ENCODE measurements at places on chromosomes 1 and 21.

DNA sequence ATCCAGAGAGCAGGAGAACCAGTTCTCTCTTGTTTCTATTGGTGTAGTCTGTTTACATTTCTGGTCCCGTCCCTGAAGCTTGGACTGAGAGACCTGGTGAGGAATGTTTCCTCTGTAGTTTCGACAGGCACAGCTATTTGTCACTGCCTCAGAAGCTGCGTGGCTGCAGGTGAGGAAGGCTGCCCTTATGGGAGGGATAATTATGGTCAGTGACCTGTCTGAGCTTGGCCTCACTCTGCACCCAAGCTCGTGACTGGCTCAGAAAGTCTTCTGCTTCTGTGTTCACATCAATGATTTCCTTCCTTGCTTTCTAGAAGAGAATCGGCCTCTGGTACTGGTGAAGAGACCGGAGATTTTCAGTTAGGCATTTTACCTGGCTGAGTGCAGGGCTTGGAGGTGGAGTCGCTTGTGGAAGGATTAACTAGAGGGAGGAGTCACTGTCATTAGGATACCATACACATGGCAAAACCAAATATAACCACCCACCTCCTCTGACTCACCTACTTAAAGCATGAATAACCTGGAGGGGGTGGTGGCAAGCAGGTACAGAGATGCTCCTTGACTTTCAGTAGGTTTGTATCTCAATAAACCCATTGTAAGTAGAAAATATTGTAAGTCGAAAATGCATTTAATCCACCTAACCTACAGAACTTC is 19.9 kb upstream of the WDR26 start:
- no peak for DNase-seq

DNA sequence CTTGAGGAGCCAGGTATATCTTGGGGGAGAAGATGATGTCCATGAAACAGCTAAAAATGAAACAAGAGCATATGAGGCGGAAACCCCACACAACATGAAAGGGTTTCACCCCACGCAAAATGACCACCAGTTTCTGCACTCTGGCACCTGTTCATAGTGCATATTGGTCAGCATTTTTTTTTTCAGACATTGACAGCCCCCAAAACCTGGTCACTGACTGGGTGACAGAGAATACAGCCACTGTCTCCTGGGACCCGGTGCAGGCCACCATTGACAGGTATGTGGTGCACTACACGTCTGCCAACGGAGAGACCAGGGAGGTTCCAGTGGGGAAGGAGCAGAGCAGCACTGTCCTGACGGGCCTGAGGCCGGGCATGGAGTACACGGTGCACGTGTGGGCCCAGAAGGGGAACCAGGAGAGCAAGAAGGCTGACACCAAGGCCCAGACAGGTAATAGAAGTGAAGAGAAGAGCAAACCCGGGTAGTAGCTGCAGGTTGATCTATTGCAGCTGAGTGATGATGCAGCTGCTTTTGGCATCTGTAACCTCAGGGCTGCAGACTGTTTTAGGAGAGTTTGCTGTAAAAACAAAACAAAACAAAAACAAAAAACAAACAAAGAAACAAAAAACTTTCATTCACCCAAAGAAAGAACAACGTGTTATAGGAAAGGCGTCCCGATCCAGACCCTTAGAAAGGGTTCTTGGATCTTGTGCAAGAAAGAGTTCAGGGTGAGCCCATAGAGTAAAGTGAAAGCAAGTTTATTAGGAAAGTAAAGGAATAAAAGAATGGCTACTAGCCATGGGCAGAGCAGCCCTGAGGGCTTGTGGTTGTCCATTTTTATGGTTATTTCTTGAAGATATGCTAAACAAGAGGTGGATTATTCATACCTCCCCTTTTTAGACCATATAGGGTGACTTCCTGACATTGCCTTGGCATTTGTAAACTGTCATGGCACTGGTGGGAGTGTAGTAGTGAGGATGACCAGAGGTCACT is 51.0 kb downstream of the TNN start:
- no peak for DNase-seq

DNA sequence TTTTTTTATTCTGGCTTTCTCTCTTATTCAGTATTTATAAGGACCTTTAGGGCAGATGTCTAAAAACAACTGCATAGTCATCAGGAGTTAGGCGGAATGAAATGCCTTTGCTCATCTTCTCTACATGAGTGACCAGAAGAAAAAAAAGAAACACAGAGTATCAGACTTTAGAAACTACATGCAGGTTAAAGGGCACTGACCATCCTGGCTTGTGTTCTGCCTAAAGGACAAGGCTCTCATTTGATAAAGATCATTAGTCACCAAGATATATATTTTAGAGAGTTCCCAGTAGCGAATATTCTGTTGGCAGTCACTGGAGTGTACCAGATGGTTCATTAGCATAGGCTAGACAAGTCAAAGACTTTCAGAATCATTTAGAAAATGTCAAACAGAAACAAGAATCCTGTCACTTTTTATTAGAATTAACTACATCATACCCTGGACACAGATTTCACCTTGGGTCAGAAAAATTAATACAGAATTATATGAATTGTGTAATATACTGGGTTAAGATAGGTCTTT is 145.6 kb downstream of the NR5A2 start:
- no peak for DNase-seq

GRCh38 chr1:220325306-220325995 is 53.2 kb upstream of the RAB3GAP2 start:
- no peak for DNase-seq

DNA sequence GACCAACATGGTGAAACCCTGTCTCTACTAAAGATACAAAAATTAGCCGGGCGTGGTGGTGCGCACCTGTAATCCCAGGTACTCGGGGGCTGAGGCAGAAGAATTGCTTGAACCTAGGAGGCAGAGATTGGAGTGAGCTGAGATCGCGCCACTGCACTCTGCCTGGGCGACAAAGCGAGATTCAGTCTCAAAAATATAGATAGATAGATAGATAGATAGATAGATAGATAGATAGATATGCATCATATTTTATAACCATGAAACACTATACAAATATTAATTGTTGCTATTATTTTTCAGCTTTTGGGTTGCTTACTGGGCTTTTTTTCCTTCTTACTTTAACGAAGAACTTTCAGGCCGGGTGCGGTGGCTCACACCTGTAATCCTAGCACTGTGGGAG is 4.8 kb upstream of the FAF1 start:
- no peak for DNase-seq

GRCh38 chr1:13228343-13228781 is 2.4 kb upstream of the PRAMEF18 start:
- DNase-seq, result no peak

DNA sequence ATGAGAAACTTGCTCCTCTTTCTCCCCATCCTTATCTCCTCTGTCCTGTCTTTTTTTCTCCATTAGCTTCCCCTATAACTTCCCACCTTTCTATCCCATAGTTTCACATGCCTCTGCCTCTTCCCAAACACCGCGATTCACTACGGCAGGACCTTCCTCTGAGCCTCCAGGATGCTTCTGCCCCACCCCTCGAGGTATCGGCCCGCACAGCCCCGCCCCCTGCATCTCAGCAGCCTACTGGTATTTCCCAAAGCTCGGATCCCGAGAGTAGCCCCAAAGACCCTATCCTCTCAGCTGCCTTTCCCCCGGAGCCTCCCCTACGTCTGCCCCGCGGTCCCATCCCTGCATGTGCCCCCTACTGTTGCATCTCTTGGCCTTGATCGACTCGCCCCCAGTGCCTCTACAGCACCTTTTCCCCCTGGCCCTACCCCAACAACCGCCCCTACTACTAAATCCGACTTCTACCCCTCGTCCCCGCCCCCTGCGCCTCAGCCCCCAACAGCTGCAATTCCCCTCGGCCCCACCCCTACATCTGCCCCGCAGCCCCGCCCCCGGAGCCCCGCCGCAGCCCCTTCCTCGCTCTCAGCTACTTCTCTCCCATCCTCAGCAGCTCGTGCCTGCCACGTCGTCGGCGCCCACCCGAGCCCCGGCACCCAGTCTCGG is 512 bp downstream of the PIAS3 start:
- peak; percentile 17 for DNase-seq

GRCh38 chr1:194081444-194081843 is 895.0 kb upstream of the B3GALT2 start:
- no peak for DNase-seq

DNA sequence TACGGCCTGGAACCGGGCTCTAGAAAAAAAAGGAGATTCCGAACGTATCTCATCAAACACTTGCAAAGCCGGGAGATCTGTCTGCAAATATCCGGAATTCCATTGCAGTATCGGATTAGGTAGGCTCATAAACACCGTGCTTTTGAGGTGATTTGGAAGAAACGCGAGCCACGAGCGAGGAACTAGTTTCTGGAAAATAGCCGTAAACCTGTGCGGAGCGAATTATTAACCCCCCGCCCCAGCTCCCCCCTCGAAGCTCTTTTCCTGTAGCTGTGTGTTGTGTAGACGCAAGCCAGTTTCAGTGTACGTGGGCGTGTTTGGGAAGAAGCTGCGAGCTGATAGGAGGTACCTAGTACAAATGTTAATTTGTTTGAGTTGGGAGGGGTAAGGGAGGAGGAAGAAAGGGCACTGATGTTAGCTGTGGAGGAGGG is 1.1 kb downstream of the RALGPS2 start:
- peak; percentile 86 for DNase-seq

DNA sequence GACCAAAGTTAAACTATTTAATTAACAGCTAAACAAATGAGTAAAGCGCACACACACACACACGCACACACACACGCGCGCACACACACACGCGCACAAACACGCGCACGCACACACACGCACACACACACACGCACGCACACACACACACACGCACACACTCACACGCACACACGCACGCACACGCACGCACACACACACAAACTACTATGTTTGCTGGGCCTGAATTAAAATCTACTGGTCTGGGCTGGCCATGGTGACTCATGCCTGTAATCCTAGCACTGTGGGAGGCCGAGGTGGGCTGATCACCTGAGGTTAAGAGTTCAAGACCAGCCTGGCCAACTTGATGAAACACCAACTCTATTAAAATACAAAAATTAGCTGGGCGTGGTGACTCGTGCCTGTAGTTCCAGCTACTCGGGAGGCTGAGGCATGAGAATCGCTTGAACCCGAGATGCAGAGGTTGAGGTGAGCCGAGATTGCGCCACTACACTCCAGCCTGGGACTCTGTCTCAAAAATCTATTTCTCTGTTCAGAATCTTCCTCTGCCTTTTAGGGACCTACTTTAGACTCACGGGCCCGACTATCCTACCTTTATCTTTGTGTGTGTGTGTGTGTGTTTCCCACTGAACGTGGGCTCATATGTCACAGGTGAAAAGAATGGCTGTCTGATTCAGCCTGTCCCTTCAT is 37.5 kb upstream of the DNAJC11 start:
- no peak for DNase-seq

DNA sequence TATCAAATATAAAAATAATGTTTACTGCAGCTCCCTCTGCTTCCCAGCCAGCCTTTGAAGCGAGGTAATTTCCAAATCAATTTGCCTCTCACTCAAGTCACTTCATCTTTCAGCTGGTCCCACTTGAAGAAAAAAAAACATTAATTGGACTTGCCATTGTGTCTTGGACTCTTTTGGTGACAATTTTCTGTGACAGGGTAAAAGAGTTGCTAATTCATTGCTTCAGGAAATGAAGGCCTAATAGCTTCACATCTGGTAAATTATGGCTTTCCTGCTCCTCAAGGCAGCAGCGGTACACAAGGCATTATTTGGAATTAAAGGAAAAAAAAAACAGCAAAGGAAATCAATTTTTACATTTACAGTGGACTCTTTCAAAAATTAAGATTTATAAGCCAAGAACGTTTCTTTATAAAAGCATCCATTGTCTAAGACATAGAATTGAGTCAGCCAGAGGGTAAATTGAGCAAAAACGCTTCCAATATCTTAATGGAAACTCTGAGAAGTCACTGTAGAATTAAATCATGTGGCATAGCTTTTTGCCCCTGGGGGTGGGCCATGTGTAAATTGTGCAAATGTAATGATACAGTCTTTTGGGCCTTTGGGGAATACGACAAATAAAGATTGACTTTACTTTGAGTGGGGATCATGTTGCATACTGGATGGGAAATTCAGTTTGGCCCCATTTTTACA is 102.5 kb downstream of the LYPLAL1 start:
- no peak for DNase-seq

DNA sequence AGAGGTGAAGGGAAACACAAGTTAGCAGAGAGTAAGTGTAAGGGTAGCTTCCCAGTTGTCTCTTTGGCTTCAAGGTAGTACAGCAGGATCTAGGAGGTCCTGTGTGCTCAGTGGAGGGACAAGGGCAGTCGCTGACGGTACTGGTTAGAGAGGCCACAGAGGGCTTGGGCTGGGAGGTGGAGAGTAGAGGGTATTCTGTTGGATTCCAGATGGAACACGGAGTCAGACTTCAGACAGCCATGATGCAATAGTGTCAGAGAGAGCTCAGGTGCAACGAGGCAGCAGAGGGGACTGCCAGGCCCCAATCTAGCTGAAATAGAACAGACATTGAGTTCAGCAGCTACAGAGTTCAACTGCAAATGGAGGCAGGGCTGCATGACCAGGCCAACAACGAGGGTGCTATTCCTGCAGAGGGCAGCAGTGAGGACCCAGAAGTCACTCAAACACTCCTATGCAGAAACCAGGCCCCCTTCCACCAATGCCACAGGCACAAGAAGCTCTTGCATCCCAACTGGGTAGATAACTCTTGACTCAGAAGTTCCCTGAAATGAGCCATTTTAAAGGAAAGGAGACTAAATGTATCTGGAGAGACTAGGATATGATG is 325.0 kb upstream of the ESRRG start:
- peak; percentile 24 for DNase-seq

- DNase-seq, result peak; percentile 51
Measured at GRCh38 chr1:31394584-31395193, 18.3 kb upstream of the SERINC2 start.

DNA sequence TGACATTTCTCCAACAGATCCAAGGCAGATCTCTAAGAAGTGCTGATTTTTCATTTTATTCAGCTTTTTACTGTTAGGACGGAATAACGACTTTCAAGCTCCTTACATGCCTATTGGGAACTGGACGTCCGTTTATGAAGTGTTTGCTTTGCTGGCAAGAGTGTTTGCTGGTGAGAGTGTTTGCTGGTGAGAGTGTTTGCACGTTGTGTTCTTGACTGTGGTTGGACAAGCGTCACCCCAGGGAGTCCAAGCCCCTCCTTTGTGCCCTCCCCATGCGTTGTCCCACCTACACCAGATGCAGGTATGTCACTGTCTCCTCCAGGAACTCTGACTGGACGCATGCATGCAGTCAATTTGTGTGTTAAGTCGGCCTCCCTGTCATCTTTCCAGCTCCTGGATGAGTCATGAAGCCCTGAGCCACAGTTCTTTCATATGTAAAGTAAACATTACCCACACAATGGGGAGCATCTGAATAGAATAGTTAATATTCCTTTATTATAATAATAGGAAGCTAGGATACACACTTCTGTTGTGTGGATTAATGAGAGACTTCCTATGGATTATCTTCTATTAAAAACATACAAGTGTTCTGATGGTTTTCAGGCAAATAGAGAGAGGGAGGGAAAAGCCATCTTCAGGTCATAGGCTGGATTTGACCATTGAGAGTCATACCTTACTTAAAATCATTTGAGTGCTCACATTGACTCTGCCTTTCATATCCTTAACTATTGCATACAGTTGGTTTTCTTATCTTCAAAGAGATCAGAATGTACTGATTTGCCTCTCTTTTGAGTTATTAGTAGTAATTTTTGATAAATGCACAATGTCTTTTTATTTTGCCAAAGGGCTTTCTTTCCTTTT is 119.2 kb downstream of the GALNT2 start:
- peak; percentile 83 for DNase-seq
